Stimulated activated CD8-positive, alpha-beta memory T cell treated with anti-CD3 and anti-CD28 coated beads, Interleukin-7, amount 100 ng/mL, for 24 hours (primary cell): ENCODE measurements at places on chromosomes 6 and 20.

DNA sequence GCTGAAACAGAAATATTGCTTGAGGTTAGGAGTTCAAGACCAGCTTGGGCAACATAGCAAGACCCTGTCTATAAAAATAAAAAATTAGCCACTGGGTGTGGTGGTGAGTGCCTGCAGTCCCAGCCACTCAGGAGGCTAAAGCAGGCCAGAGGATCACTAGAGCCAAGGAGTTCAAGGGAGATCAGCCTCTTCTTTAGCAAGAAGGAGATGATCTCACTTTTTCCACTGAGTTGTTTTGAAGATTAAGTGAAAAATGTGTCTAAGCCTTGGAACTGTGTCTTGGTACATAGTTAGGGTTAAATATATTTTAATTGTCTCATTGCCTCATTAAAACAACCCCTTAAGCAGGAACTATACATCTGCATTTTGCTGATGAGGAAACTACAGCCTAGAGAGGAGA lies 279.0 kb upstream of the ZFP64 start:
- DNase-seq: no peak

DNA sequence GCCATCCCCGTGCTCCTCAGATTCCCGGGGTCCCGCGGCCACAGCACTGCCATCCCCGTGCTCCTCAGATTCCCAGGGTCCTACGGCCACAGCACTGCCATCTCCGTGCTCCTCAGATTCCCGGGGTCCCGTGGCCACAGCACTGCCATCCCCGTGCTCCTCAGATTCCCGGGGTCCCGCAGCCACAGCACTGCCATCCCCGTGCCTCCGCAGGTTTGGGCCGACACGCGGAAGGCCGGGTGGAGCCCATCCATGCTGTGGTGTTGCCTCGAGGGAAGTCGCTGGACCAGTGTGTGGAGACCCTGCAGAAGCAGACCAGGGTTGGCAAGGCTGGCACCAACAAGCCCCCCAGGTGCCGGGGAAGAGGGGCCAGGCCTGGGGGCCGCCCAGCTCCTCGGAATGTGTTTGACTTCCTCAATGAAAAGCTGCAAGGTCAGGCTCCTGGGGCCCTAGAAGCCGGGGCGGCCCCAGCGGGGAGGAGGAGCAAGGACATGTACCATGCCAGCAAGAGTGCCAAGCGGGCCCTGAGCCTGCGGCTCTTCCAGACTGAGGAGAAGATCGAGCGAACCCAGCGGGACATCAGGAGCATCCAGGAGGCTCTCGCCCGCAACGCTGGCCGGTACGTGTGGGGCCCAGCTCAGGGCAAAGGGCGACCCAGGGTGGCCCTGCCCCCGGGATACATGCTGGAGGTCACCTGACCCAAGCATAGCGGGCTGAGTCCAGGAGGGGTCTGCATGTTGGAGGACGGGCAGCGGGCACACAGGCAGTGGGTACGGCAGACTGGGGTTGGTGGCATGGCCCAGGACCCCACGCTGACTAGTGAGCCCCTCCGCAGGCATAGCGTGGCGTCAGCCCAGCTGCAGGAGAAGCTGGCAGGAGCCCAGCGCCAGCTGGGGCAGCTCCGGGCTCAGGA lies 1.3 kb upstream of the LIME1 start:
- no peak for DNase-seq

GRCh38 chr6:36296240-36296639 lies 26.4 kb downstream of the PNPLA1 start:
- DNase-seq: no peak

- DNase-seq: no peak
These were observed 3.6 kb downstream of the RPS21 start for GRCh38 chr20:62390317-62391164.

DNA sequence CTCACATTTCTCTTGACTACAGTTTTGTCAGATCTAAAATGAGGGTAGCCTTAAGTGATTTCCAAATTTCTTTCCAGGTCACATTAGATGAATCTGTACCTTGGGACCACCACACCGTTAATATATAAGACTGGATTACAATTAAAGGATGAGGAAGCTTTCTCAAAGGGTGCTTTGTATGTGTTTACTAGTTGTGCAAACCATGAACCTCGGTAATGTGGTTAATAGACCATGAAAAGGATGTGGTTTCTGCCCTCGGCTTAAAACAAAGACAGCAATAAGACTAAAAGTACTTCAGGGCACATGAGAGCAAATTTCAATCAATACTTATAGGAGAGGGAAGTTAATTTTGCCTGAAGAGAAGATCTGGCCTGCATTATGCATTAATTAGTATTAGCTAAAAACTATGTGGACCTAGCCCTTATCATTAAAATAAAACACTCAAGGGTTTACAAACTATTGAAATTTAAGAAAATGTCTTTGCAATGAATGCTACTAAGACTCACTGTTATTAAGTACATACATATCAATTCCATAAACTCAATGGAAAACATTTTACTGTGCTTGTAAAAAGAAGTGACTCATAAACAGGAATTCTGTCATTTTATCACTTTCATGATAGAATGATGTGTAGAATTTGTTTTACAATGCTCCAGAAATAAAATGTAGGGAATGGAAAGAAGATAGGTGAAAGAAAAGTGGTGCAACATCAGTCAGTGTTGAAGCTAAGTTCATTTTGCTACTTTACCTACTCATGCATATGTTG lies 936 bp upstream of the TMX4 start:
- DNase-seq: no peak

DNA sequence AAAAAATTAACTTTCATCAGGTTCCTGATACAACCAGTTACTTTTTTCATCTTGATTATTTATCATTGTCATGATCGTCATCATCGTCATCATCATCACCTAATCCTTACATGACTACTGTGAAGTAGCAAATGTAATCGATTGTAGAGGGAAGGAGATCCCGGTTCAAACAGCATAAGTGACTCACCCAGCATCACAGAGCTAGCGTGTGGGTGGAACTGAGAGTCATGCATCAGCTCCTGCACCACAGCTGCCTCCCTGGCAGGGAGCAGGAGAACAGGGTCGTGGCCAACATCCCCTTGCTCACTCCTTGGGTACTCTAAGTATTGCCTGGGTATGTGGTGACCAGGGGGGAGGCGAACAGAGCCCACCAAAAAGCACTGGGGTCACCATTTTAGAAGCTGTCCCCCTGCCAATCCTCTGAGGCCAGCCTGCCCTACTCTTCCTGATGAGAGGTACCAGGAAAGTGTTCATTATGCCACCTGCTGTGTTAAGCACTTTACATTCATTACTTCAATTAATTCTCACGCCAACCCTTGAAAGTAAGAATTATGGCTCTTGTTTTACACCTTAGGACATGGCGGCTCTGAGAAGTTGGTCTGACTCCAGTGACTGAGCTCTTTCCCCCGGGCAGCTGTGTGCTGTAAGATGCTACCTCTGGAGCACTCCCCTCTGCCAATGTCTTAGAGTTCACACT lies 425.2 kb downstream of the CD83 start:
- DNase-seq: peak; percentile 33

DNA sequence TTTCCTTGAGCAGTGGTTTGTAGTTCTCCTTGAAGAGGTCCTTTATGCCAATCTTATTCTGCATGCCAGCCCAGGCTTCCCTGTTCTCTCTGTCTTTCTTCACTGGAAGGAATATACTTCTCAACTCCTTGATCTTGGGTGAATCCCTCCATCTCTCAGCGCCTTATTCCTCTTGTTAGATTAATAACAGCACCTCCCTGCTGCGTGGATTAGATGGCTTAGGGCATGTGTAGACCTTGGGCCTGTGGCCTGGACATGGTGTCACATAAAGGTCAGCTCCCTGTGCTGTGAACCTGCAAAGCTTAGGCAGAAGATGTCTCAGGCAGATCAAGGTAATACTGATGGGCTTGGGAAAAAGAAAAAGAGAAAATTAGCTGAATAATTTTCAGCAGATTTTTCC lies 18.3 kb downstream of the ZNF831 start:
- DNase-seq: no peak

- no peak for DNase-seq
These were observed 27.4 kb downstream of the KCNQ5 start for GRCh38 chr6:72649032-72649984.

- DNase-seq: no peak
These were observed 99.0 kb upstream of the SOX4 start for GRCh38 chr6:21494505-21494904.

DNA sequence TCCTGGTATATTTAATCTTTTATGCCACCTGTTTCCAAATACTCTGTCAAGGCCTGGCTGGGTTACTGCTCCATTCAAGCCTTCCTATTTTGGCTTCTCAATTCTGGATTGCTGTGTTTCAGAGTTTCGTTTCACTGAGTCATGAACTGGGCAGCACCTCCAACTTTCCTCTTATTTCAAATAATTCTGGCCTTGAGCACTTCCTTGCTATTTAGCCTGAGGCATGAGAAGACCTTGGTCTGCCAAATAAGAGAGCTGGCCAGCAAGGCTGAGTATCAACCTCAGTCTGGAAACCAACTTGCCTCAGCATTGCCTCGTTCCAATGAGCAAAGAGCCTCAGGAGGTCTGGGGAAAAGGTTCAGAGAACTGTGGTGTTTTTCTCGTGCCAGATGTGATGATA lies 66.6 kb downstream of the TNFAIP3 start:
- no peak for DNase-seq

DNA sequence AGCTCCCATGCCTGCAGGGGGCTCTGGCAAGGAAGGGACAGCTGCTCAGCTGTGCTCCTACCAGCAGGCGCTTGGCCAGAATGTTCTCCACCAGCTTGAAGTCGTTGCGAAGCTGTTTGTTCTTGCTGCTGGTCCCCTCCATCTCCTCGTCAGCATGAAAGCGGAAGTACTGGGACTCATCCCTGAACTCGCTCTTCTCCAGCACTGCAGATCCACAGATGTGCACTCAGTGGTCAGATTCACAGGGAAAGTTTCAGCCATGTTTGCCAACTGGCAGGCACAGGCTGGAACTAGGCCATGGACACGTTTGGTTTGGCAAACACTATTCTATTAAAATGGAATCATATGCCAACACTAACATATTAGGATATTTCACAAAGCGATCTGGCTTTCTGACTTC lies 167.9 kb downstream of the PREX1 start:
- no peak for DNase-seq

DNA sequence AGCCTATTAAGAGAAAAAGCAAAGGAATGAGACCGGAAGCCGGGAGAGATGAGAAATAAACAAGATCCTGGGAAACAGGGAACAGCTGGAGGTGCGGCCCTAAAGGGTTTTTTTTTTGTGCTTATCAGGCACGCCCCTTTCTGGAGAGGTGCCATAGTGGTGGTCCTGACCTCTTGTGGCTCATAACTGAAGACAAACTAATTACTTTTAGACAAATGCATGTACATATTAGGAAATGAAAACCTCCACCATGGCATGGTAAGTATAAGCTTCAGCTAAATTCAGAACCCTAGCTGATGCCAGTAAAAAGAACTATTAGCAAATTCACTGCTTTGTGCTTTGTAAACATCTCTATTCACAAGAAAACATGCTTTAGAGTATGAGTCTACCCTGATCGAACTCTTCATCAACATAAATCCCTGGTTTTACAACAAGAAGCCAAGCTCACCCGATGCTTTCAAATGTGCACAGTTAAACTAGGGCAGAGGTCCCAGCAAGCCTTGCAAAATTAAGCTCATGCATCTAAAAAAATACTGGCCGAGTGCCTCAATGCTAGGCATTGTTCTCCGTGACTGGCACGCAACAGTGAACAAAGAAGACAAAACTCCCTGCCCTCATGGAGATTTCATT lies 96.4 kb upstream of the MRPS10 start:
- DNase-seq: no peak

- no peak for DNase-seq
These were observed 85.2 kb upstream of the PHACTR3 start for GRCh38 chr20:59518881-59519706.
